ENCODE measurements at places on chromosomes 5 and 9.
A peak's percentile ranks its signal among the peaks of the same experiment; 100 is the strongest.

GRCh38 chr9:6996061-6996854 is 238.5 kb downstream of the KDM4C start:
- no peak for DNase-seq

DNA sequence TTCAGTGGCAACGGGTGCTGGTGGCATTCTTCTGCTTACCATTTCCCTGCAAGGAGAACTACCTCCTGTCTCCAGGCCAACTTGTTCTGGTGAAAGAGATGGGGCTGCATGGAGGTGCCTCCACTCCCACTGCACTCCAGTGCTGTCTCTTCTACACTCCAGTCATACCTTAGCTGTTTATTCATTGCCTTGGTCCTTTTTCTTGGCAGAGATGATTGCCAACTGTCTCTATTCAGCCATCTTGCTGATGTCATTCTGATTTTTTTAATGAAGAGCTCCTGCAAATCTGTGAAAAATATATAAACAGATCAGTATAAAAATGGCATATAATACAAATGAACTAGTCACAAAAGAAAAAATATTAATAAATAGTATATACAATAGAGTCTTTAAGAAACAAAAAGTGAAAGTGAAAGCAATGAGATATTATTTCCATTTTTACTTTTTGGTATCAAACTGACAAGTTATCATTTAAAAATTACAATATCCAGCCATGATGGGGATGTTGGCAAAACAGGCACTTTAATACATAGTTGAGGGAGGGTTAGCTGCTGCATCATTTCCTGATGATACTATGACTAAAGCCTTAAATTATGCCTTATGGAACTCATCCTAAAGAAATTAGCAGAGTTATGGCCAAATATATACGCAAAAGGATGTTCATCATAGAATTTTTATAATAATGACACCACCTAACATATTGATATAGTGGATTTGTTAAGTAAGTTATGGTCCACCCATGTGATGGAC is 109.4 kb downstream of the CARTPT start:
- DNase-seq: no peak

DNA sequence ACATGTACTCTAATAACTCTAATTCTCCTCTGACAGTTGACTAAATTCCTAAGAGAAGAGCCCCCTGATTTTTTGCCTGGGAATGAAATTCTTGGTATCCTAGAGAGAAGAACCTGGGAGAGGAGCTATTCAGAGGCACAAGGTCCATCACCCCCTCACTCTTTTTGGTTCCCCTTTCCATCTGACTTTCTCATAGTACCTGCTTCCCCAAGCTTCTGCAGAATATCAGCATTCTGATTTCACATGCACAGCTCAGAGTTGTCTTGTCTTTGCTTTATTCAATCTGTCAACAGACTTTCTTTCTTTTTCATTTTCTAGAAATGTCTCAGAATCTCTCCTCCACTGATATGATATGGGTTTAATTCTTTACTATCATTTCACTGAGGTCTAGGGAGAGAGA is 141.5 kb upstream of the FBXL17 start:
- DNase-seq: no peak

DNA sequence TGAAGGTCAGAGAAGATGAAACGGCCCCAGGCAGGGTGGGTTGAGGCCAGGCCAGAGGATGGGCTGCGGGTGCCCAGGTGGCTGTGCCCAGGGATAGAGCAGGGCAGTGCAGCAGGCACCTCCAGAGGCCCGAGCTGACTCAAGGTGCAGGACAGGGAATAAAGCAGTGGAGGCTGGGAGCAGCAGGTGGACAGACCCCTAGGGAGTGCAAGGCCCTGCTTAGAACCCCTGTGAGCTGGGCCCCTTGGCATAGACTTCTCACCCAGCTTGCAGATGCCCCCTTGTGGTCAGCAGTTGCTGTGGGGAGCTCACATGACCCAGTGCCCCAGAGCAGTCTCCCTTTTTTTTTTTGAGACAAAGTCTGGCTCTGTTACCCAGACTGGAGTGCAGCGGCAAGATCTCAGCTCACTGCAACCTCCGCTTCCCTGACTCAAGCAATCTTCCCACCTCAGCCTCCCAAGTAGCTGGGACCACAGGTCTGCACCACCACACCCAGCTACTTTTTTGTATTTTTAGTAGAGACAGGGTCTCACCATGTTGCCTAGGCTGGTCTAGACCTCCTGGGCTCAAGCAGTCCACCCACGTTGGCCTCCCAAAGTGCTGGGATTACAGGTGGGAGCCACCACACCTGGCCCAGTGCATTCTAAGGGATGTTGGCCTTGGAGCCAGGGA is 118.8 kb downstream of the WNK2 start:
- no peak for DNase-seq

GRCh38 chr5:14136228-14136627 is 6.9 kb upstream of the TRIO start:
- DNase-seq: no peak

GRCh38 chr5:71948206-71948605 is 159.1 kb upstream of the MAP1B start:
- no peak for DNase-seq

GRCh38 chr5:122941737-122942136 is 94.8 kb downstream of the PPIC start:
- DNase-seq: no peak

DNA sequence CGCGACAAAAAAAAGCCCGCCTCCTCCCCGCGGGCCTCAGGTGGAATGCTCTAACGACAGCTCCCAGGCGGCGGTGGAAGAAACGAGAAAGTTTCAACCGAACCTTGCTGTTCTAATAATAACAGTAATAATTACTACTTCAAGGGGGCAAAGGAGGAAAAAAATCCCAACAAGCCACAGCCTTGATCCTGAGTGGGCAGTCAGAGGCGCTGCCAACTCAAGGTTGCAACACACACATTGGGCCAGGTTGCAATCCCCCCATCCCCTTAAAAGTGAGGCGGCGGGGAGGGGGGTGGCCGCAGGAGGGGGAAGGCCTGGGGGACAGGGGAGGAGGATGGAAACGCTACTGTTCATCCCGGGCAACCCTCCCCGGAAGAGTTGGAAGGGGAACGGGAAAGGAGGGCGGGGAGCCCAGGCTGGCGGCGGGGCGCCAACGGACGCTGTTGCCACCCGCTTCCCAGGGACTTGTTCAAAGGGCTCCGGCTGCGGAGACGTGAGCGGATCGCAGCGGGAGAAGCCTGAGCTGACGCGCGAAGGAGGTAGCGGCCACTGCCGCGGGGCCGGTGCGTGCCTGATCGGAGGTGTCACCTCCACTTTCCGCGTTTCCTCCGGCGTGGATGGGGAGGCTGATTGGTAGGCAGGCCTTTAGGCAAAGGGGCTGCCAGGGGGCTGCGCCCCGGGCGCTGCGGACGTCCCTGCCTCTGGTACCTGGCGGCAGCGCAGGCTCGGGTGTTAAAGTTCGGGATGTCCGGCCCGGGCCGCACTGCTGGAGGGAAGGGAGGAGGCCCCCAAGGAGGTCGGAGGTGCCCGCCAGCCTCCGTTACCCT is 647 bp downstream of the SMARCA2 start:
- DNase-seq: peak; percentile 59

DNA sequence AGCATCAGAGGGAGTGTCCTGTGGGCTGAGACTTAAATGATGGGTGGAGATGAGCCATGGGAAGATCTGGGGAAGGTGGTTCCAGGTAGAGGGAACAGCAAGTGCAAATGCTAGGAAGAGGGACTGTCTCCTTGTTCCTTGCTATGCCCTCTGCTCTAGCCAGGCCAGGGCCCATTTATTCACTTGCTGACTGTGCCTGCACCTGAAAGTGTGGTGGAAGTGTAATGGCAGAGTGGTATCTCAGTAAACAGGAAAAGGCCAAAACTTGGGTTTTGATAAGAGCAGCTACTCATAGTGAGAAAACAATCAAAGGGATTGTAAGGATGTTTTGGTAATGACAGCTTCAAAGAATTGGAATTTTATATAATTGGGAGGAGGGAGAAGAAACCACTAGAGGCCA is 32.4 kb downstream of the TLE4 start:
- no peak for DNase-seq

GRCh38 chr9:81082221-81082620 is 607.1 kb downstream of the TLE1 start:
- no peak for DNase-seq

DNA sequence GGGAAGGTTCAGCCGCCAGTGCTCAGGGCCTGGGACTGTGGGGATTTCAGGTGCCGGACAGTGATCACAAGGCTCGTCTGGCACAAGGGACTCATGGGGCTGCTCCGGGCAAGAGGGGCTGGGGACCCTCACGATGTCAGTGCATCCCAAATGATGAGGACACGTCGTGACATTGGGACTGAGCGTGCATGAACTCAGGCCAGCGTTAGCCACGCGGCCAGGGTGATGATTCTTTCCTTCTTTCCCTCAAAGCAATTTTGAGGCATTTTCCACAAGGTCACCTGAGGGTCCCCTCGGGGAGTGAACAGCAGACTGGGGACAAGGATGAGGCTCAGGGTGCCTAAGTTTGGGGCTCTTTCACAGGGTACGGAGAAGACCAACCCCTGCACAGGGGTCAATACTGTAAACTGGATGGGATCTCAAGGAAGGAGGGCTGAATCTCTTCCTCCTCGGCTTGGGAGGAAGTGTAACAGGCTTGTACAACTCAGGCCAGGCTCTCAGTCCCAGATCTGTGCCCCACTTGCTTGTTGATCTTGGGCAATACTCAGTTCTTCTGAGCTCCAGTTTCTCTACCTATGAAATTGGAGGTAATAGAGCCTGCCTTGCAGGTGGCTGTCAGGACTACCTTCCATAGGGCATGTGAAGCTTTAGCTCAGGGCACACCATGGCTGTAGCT is 78.5 kb downstream of the PRRT1B start:
- DNase-seq: no peak

Measured in hypothalamus (tissue), 51 donors.